Activated T-cell treated with anti-CD3 and anti-CD28 coated beads, Interleukin-2, amount 50 U/mL, for 1 hour (primary cell): ENCODE measurements at places on chromosomes 2 and 18.

DNA sequence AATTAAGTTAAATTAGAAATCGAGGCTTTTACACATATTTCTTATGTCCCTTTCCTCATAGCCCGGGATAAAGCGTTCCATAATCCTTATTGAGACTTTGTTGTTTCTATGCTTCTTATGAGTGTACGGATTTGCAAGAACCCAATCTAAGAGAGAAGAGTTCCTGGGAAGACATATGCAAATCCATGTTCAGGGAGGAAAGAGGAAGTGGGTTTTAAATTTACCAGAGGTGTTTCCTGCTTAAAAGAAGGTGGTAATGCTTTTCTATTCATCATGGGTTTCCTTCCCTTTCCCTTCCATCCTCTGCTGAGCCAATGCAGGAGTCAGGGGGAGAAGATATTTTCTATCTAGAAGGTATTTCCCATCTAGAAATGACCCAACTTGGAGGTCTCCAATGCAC lies 345.8 kb downstream of the ZNF516 start:
- DNase-seq = no peak

DNA sequence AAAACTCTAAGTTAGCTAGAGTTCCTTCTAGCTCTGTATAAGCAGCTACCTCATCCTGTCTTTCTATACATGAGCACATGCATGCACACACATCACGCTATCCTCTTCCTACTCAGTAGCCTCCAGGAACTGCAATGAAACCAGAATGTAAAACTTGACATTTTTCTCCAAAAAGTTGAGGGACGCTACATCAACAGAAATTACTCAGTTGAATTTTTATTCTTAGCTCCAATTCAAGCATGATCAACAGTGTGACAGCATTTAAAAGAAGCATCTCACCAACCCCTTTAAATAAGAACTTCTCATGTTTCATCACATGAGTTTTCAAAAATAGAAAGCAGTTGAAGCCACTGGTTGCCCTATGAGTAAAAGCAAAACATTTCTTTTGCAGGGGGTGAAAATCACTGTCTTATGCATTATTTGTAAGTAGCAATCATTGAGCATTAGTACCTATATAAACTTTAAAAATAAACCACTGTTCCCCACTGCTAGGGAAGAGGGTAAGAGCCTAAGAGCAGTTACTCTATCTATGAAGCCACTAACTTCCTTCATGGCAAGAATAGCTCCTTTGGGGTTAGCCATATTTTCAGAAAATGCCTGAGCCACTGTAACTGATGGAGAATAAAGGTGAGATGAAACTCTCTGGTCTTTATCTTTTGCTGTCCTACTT lies 77.9 kb upstream of the ARL5A start:
- DNase-seq = no peak

DNA sequence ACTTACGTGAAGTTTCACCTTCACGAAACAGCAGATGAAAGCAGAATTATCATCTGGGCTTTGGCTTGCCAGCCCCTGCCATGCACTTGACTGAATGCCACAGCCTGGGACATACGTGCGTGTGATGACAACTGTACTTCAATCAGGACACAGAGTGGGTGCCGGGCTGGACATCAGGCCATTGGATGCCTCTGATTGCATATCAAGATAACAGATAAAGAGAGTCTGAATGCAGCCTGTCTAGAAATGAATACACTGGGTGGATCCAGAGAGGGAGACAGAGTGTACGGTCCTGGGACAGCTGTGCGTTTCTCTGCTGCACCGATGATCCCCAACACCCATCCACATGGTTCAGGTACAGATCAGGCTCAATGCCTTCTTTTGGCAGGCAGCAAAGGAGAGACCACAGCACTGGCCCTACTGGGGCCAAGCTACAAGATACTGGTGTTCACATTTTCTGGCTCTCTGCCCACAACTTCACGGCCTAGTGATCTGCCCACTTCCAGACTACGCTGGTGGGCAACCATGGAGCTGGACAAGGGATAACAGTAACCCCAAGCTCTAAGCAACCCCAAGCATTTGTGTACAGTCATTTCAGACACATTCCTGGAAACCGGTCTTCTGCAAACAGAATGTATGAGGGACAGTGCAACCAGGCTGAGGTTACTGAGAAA lies 35.6 kb downstream of the FBLN7 start:
- peak; percentile 26 for DNase-seq

DNA sequence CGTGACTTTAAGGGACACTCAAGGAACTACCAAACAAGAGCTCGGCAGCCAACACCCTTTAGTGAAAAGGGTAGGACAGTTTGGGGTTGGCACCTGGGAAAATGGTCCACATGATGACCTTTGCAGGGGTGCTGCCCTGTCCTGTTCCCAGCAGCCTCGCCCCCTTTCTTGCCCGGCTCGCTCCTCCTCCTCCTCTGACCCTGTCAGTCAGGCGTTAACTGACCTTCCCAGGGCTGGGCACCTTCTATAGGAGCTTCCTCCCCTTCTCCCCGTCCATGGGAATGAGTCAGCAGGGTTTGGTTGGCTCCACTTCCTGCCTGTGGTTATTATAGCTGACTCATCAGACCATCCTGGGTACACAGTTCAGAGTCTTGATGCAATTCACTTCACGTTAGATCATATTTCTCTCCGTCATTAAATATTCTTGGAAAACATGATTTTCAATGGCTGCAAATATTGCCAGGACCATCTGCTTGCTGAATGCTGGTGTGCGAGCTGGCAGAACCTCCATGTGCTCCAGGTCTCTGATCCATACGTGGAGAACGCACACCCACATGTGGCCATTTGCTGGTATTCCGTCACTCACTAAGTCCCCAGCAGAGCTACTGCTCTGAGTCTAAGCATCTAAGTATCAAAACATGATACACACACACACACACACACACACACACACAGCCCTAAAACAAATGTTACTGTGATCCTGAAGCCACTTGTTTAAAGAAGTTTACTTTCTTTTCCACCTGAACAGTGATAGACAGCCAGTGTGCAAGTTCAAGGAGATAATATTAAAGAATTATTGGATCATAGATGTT lies 185.0 kb downstream of the ANAPC1 start:
- DNase-seq = peak; percentile 30

GRCh38 chr2:241906826-241907570 lies 37.5 kb downstream of the RTP5 start:
- DNase-seq = no peak

- DNase-seq = no peak
These were observed 105.6 kb downstream of the CRIM1 start for GRCh38 chr2:36461039-36461681.

DNA sequence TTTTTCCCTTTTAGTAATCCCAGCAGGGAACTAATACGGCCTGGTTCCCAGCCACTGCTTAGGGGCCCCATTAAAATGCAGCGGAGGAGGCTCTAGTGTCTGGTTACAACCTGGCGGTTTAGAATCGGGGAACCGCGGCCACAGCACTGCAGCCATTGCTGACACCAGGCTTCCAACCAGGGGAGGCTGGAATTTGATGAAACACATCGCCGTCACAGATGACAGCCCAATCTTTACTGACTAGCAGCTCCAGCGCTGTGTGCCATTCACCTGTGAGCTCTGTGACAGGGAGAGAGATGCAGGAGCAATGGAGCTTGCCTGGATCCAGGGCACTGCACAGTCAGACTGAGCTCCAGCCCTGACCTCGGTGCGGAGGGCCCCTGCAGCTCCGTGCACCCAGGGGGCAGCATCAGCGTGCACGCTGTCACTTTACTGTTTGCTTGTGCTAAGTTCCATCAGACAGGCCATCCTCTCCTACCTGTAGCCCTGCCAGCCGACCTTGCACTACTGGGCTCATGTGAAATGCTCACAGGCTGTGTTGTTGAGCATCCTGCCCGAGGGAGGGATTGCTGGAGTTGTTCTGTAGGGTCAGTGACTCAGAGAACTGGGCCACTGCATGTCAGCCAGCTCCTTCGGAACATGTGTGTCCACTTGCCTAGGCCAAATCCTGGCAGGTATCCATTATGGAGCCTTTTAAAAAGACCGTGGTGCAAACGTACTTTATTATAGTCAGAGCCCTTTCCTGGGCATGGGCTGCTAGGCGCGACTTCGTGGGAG lies 203.5 kb downstream of the SEPTIN10 start:
- DNase-seq = no peak

GRCh38 chr18:41456831-41457230 lies 498.2 kb upstream of the PIK3C3 start:
- DNase-seq = no peak

DNA sequence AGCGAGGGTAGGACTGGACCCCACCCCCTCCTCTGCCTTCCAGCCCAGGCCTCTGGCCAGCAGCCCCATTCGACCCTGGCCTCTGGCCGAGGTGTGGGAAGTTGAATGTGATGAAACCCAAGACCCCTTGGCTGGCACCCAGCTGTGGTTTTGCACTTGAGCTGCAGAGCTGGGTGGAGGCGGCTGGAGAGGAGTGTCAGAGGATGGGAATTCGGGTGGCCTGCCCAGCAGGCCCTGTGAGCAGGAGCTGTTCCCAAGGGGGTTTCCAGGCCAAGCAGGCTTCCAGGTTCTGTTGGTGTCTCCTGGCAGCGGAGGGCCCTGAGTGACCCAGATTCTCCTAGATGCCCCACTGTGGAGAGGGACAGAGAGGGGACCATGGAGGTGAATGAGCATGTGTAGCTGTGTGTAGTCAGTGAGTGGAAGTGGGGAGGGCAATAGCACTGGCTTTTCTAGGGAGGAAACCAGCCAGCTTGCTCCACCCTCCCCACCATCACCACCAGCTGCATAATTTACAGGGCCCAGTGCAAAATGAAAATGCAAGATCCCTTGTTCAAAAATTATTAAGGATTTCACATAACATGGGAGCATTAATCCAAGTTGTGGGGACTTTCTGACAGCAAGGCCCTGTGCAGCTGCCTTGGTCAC lies 172.2 kb upstream of the HAAO start:
- no peak for DNase-seq

DNA sequence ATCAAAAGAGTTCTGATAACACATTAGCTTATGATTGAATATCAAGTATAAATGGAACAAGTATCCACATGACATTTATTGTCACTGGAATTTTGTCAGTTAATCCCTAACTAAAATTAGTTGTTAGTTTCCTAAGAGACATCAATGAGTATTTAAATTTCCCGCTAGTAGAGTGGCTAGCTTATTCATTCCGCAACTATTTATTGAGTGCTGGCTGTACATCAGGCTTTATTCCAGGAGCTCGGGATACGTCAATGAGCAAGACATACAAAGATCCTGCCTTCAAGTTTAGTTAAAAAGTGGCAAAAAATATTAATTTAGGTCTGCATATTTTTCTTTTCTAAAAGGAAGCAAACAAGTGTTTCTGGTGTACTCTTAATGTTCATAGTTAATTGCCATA lies 59.3 kb downstream of the PRKRA start:
- DNase-seq = no peak

- no peak for DNase-seq
These were observed 171.2 kb upstream of the MYO3B start for GRCh38 chr2:170006587-170007325.
